ENCODE measurements at places on chromosomes 2 and 18.

GRCh38 chr2:133819906-133820305 is 251.6 kb upstream of the NCKAP5 start:
- no peak for DNase-seq

- no peak for DNase-seq
These were observed 189.8 kb upstream of the SALL3 start for GRCh38 chr18:78789850-78790249.

- no peak for DNase-seq
These were observed 6.7 kb upstream of the SALL3 start for GRCh38 chr18:78972930-78973331.

GRCh38 chr2:85905187-85905666 is 16.4 kb upstream of the ST3GAL5 start:
- no peak for DNase-seq

DNA sequence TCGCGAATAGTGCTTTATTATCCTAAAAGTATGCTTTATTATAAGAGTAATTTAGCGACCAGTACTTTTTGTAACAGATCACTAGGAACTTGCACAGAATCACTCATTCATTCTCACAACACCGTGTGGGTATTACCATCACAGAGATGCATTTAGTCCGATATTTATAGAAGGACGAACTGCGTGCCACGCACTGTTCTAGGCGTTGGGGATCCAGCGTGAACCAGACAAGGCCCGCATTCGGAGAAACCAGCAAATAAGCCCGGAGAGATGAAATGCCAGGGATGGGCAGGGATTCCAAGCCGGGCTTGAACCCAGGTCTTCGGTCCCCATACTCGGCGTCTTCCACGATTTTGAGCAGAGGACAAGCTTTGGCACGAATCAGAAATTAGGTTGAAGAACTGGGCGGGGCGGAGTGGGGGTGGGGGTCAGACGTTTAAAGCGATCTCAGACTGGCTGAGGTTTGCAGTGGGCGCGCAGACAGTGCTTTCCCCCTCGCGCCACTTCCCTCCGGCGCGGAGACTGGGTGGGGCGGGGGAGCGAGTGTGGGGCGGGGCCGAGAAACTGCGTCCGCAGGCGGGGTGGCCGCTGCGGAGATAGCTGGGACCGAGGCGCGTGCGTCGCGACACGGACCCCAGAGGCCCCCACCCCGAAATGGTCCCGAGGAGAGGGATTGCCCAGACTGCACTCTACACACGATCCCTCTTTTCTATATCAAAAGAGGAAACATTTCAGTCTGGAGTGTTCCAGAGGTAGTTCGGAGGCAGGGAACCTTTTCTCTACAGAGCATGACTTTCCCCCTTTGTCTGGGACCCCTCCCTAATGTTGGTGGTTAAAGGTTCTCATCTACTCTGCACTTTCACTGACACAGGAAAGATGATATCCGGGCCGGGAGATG is 1.1 kb upstream of the CXCR4 start:
- peak; percentile 38 for DNase-seq

DNA sequence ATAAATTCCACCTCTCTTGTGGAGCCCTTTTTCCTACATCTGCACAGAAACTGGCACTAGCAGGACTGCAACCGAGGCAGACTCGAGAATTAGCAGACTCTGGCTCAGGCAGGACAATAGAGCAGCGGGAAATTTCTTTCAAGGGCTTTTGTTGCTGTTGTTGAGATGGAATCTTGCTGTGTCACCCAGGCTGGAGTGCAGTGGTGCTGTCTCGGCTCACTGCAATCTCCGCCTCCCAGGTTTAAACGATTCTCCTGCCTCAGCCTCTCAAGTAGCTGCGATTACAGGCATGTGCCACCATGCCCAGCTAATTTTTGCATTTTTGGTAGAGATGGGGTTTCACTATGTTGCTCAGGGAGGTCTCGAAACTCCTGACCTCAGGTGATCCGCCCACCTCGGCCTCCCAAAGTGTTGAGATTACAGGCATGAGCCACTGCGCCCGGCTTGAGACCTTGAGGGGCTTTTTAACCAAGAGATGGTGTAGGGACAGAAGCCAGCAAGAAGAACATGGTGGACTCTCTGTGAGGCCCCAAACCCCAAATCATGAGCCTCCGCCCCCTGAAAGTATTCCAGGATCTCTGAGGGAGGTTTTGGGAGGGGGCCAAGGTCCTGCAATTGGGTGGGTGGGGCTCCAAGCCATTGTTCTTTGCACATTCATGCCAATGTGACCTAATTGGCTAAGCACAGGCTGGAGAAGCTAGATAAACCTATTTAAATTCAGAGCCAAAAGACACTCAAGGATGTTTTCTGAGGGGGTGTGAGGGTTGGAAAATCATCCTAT is 68.4 kb upstream of the MSH2 start:
- no peak for DNase-seq

- DNase-seq: no peak
These were observed 3.5 kb downstream of the CRIM1 start for GRCh38 chr2:36359067-36359466.

DNA sequence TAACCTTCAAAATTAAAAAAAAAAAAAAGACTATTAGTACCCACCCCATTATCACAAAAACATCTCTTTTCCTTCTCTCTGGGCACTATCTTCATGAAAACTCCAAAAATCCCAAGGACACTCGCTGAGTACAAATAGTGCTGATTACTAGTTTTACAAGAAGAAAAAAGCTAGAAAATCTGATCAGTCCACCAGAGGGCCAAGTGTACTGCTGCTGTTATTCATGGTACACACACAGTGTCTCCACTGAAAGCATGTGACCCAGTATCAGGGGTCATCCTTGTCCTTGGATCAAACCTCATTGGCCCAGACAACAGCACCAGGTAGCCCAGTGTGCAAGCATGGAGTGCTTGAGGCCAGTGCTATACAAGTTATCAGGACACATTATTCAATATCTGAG is 382.7 kb upstream of the KLHL29 start:
- DNase-seq: no peak

DNA sequence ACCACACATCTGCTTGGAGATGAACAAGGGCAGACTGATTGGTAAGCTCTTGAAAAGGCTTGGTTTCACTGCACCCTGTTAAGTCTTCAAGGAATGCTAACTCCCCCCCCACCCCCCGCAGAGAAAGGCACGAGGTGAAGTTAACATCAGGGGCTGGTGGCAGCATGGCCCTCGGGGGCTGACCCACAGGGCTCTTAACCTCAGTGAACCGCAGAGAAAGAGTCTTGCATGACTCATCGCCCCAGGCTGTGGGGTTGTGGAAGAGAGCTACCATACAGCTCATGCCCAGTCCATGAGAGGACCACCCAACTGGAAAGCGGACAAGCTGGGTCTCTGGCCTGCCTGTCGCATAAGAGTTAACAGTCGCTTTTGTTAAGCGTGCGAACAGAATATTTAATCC is 10.6 kb upstream of the CEP68 start:
- no peak for DNase-seq

GRCh38 chr2:14751581-14751980 is 119.1 kb downstream of the LRATD1 start:
- DNase-seq: no peak

DNA sequence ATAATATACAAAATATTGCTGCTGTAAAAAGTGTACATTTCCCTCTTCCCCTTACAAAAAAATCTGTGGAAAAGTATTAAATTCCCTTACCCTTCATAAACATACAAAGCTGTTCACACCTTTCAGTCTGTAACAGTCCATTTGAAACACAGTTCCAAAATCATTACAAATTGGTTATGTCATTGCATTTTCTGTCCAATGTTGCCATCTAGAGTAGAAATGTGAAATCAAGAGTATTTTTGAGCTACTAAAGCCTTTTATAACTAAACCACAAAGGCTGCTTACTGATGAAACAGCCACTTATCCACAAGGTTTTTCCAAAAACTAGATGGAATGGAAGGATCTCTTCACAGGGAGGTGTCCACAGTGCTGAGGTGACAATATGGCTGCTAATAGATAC is 72.5 kb downstream of the SS18 start:
- DNase-seq: no peak

DNA sequence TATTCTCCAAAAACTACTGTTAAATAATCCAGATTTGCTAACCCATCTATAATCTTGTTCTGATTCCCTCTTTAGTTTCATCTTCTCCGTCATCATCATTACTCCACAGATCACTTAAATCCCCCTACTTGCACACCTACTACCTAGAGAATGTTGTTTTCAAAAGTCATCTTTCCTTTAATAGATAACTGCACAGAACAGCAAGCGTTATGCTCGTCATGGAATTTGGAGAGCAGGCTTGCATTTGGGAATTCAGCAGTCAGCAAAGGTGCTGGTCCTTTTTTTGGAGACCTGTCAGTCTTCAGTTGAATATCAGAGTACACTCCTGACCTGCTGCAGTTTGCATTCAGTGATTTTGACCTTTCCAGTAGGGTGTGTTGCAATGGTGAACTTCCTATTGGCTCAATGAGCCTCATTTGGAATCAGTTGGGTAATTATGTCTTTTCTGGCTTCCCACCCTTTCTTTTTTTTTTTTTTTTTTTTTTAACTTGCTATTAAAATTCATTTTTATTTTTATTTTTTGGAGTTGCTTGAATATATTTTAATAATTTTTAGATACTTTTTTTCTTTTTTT is 110.6 kb downstream of the HNRNPLL start:
- no peak for DNase-seq

GRCh38 chr2:236307641-236308040 is 43.4 kb upstream of the ASB18 start:
- DNase-seq: no peak
